NCI-H748 treated with DMSO at 0.1 percent for 48 hours (cell line): ENCODE measurements at places on chromosomes 16 and 17.
A peak's percentile ranks its signal among the peaks of the same experiment; 100 is the strongest.

DNA sequence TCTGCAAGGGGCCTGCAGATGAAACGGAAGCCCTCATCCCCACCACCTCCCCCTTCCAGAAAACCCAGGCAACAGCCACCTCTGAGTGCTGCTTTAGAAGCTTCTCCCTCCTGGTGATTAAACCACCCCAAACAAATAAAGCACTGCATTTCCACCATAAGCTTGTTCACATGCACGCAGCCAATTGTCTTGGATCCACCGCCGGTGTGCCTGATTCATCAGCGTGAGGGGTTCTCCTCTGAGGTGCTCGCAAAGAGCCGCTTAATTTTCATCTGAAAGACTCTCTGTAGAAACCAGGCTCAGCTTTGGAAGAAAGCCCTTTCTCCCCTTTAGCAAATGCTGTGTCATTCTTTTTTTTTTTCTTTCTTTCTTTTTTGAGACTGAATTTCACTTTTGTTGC, 155.2 kb upstream of the EEF2KMT start:
- DNase-seq, result no peak

DNA sequence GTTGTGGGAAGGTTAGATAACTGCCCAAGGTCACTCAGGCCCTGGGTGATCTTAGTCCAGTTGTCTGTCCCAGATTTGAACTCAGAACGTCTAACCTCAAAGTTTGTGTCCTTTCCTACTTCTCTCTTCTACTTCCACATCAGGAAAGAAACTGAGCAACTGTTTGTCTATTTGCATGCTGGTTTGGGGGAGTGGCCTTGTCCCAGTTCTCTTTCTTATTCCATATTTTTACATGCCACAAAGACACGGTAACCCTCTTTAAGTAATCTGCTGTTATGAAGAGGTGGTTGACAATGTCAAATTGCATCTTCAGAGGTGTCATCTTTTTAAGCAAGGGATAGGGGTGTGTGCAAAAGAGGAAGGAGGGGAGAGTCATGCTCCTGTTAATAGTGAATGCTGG, 432.5 kb downstream of the HS3ST3B1 start:
- DNase-seq, result no peak

- no peak for DNase-seq
Observed at GRCh38 chr16:56780646-56781045, 50.7 kb downstream of the NUP93 start.

DNA sequence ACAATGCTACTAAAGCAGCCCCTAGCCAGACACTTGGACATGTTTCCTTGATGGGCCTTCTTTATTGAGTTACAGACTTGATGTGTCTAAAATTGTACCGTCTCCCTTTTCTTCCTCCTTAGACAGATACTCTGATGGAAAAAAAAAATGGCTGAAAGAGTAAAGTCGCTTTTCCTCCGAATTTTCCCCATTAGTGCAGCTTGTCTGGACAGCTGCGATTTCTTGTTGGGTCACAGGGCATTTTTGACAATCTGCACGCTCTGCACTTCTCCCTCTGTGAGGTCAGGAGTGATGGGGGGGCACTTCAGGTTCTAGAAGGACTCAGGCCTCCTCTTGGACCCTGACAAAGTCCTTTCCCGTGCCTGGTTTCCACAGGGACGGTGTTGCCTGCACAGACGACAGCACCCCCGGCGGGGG, 968 bp upstream of the PRKAR1A start:
- no peak for DNase-seq

DNA sequence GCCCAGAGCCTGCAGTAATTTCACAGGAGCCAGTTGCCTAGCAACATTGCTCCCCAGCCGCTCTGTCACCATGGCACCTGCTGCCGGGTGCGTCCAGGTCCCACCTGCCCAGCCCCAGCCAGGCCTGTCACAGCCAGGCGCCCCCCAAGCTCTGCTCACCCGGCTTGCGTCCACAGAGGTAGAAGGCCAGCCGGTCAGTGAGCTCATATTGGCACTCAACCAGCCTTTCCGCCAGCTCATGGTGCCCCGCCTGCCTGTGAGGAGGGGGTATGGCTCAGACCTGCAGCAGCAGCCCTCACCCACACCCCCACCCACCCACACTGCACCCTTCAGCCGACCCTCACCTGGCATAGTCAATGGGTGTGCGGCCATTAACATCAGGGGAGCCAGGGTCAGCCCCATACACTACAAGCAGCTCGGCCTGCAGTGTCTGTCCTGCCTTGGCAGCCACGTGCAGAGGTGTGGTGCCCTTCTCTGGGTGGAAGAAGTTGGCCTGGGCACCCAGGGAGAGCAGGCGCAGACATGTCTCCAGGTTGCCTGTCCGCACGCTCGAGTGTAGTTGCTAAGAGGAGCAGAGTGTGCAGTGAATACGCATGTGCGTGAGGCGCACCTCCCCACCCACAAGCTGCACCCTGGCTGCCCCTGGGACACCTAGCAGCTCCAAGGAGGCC, 7.7 kb downstream of the GIT1 start:
- peak; percentile 29 for DNase-seq
